ENCODE measurements at places on chromosomes 3 and 15.

GRCh38 chr3:186070550-186070949 is 38.3 kb downstream of the ETV5 start:
- DNase-seq = no peak

GRCh38 chr15:44718180-44718926 is 7.0 kb downstream of the B2M start:
- no peak for DNase-seq

DNA sequence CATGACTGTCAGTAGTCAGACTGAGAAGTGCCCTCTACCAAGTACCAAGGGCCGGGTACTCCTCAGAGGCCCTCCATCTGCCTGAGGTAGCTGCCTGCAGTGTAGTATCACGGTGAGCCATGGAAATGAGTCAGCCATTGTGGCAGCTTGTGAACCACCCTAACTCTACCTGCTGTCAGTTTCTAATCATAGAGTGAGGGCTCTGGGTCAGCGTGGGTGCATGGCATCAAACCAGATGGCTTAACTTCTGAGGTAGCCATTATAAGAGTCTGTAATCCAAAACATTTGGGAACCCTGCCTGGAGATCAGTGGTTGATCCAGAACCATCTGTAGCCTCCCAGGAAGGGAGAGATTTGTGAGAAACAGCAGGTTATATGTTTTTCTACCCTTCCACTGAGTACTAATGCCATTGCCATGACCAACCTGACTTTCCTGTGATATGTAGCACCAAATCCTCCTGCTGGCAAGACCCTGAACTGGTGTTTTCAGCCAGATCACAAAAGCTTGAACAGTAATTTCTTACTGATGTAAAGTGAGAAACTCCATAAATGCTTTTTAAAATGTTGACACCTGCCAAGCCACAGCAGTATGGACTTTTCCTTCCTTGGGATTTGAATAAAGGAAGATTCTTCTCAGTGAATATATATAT is 38.9 kb downstream of the ABHD2 start:
- no peak for DNase-seq

DNA sequence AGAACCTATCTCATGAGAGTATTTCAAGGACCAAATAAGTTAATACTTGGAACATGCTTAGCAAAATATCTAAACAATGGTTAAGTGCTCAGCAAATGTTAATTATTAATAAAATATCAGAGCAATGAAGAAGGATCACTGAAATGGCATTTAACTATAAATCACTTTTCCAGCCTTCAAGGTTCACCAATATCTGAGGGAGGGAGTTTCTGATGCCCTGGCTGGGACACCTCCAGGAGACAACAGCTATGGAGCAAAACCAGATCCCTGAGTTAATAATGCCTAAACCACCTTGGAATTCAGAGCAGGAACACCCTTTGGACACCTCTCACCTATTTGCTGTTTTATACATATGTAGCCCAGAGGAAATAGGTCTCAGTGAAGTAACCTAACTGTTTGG is 6.4 kb upstream of the FAM174B start:
- peak; percentile 11 for DNase-seq

GRCh38 chr3:184315871-184316661 is 1.7 kb downstream of the EIF4G1 start:
- DNase-seq = peak; percentile 64

DNA sequence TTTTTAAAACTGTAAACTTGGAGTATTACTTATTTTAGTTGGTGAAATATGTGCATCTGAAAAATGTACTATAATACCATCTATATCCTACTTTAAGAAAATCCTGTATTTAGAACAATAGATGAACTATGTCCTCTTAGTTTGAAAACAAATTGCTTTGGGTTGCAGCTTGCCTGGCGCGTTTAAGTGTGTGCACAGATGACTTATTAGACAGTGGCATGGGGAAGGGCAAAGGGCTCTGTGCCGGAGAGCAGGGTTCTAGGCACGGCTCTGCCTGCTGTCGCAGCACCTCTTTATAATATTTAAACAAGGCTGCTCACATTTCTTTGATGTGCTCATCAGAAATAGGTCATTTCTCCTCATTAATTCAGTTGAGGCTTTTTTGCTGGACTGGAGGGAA is 10.0 kb downstream of the PXK start:
- DNase-seq = no peak

DNA sequence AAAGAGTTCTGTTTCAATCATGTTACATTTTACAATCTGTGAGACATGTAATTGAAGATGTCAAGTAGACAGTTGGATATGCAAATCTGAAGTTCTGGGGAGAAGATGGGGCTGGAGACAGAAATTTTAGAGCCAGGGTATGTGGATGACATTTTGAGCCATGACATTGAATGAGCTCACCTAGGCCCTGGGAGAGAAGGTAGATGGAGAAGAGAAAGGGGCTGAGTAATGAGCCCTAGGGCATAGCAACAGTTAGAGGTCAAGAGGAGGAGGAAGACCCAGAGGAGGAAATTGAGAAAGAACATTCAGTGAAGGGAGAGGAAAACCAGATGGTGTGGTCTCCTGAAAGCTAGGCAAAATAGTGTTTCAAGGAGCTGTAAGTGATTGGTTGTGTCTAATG is 15.3 kb downstream of the TMEM266 start:
- DNase-seq = no peak

All from activated CD8-positive, alpha-beta memory T cell treated with anti-CD3 and anti-CD28 coated beads for 24 hours (primary cell).